ENCODE measurements at places on chromosomes 13 and 19. TPM values are rescaled to one million over a fixed set of nuclear protein-coding genes. Genes with fewer than 3 reads are reported as not detected.

Gene PSG11
- not detected for total RNA-seq

Gene ZNF85
- 11.4 TPM for total RNA-seq

Gene PEAK3
- total RNA-seq, result not detected

Gene FPR1
- total RNA-seq, result not detected

Gene KBTBD6
- 9.4 TPM for total RNA-seq

Gene BCL2L12
- total RNA-seq, result 6.1 TPM

Gene AXL
- total RNA-seq, result 305 TPM

Gene ZIK1
- total RNA-seq, result 4.2 TPM

Gene TSHZ3
- total RNA-seq, result 5.7 TPM

Gene TMEM91
- total RNA-seq, result 5.6 TPM

Gene SLAIN1
- not detected for total RNA-seq

Gene ZNF575
- 0.63 TPM for total RNA-seq

Gene CHAMP1
- 22.5 TPM for total RNA-seq

Gene CEACAM4
- total RNA-seq, result not detected

Gene POSTN
- total RNA-seq, result 546 TPM

Gene EBI3
- total RNA-seq, result 0.33 TPM

Gene S1PR2
- 9.7 TPM for total RNA-seq

Gene IGFLR1
- total RNA-seq, result 1.3 TPM

Gene LGI4
- 0.09 TPM for total RNA-seq

Gene ACP7
- total RNA-seq, result 0.45 TPM

Gene PROSER1
- total RNA-seq, result 10.6 TPM

Gene ATP8A2
- under 0.01 TPM for total RNA-seq

Gene DAZAP1
- total RNA-seq, result 43.8 TPM

Gene C2CD4C
- not detected for total RNA-seq

Gene CYP4F2
- total RNA-seq, result not detected

Gene ZNF304
- total RNA-seq, result 9.7 TPM

Gene MAST1
- total RNA-seq, result under 0.01 TPM

Gene SOX21
- total RNA-seq, result 0.09 TPM

Gene TMEM145
- not detected for total RNA-seq

Gene ERICH6B
- total RNA-seq, result not detected

Gene CBARP
- total RNA-seq, result 3.1 TPM

Gene ADPRHL1
- 2.8 TPM for total RNA-seq

Gene LGALS14
- not detected for total RNA-seq

Gene ZNF324B
- total RNA-seq, result 9.5 TPM

Gene VSIG10L
- total RNA-seq, result 0.27 TPM

Gene STAP2
- 7.5 TPM for total RNA-seq

Gene KLF2
- 2.2 TPM for total RNA-seq

Gene CYP2F1
- not detected for total RNA-seq

Gene LONP1
- total RNA-seq, result 130 TPM

Measured in fibroblast of the aortic adventitia (primary cell).